GM03348 (cell line): ENCODE measurements at places on chromosomes 6 and 20.

GRCh38 chr20:3181270-3181669 lies 7.9 kb upstream of the LZTS3 start:
- no peak for DNase-seq

DNA sequence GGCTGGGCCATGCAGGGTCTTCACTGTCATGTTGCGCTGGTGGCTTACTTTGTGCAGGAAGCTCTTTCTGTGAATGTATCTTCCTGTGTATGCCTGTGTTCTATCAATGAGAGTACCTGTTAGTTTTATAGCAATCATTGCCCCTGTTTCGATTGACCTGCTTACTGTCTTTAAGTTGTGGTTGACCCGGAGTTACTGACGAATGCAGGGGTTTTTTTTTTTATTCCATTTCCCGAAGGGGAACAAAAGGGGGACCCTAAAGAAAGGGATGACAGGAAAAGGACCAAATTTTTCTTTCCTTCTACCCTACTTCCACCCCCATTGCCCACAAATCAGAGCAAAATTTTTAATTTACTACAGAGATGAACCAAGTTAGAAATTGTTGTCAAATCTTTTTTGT lies at the start of gene IL17F:
Gene IL17F, minus strand, starts transcription at position 101 of the 400 bp plus-strand sequence. Its CDS starts 71 bp downstream, at position 30.
- DNase-seq, result no peak

- no peak for DNase-seq
Observed at GRCh38 chr6:70351461-70351860, 48.6 kb upstream of the COL9A1 start.

- no peak for DNase-seq
Observed at GRCh38 chr6:84467296-84467695, 239.9 kb upstream of the CEP162 start.

GRCh38 chr20:4053071-4053919 lies 37.9 kb upstream of the RNF24 start:
- peak; percentile 28 for DNase-seq

DNA sequence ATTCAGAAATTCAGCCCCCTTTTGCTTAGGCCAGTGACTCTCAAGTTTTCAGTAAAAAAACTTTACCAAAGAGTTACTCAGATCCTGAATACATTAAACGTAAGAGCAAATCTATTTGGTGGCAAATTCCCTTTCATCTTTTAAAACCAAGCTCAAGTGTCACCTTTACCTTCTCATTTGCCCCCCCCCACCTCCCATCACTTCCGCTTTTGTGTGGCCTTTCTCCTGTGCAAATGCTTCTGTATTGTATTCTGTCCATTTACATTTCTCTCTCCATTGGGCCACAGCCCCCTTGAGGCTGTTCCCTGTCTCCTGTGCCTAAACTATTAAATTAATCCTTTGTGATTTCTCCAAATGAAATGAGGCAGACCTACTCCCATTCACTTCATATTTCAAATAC lies 1.9 kb downstream of the NOL7 start:
- DNase-seq, result no peak

DNA sequence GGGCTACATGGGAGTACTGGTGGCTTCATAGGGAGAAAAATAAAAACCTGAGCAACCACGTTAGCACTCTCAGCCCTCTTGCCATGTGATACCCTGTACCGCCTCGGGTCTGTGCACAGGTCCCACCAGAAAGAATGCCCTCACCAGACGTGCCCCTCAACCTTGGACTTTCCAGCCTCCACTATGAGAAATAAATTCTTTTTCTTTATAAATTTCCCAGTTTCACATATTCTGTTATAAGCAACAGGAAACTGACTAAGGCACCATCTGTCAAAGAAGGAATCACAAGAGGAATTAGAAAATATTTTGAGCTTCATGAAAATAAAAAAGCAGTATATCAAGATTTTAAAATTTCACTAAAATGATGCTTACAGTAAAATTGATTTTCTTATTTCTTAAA lies 168.4 kb upstream of the BMP5 start:
- no peak for DNase-seq

DNA sequence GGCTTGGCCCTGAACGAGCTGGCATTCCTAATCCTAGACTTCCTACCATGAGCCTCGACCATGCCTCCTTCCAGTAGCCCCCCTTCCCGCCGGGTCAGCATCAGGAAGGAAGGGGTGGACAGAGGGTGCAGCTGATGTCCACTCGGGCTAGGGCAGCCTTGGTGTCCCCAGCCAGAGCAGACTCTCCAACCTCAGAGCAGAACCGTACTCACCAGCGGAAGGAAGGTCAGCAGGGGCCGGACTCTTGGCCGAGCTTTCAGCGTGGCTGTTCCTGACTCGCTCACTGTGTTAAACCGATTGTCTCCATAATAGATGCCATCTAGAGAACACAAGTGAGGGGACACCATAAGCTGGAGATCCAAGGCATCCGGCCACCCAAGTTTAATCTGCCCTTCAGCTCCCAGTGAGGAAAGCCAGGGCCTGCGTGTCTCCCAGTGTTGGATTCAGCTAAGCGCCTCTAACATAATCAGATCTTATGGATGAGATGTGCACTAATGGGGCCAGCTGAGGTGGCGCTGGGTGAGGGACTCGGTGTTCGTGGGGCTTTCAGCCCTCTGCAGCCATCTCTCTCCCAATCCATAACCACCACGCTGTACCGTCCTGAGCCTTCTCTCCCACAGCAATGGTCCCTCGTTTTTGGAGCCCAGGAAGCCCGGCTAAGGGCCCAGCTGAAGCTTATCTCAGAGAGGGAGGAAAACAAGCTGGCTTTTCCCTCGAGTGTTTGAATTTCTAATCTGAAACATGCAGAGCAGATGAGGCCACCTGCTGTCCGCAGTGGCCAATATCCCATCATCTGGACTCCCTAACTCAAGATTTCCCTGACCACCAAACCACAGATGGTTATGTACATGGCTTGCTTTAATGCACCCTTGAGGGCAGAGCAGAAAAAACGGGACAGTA lies 13.7 kb downstream of the C6orf132 start:
- DNase-seq, result no peak

- DNase-seq, result no peak
Observed at GRCh38 chr6:118297821-118298220, 250.3 kb upstream of the PLN start.

- peak; percentile 65 for DNase-seq
Observed at GRCh38 chr20:41029150-41029901, 704 bp downstream of the TOP1 start.

GRCh38 chr20:61109221-61109805 lies 142.7 kb upstream of the CDH4 start:
- no peak for DNase-seq
